ENCODE measurements at places on chromosomes 11 and 22.
A peak's percentile ranks its signal among the peaks of the same experiment; 100 is the strongest.

- DNase-seq, result no peak
Measured at GRCh38 chr22:28768701-28769393, 3.6 kb upstream of the CCDC117 start.

GRCh38 chr11:112518371-112518770, 257.7 kb upstream of the PLET1 start:
- no peak for DNase-seq

DNA sequence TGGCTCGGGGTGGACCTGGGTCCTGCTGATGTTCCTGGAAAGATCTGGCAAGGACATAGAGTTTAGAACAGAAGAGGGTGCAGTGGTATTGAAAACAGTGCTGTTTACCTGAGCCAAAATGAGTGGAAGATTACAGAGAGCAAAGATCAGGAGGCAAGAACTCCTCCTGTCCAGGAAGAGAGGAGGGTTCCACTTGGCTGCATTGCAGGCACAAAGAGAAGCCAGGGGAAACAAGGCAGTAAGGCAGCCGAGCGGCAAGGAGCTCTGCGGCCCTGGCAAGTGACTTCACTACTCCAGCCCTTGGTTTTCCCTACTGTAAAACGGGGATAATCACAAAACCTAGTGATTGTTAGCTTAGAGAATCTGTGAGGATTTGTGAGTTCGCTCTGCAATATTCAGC, 3.7 kb upstream of the PACSIN2 start:
- no peak for DNase-seq

- DNase-seq, result no peak
Measured at GRCh38 chr11:33256031-33256812, 959 bp upstream of the HIPK3 start.

GRCh38 chr11:14299921-14300320, 59.1 kb downstream of the RRAS2 start:
- no peak for DNase-seq

GRCh38 chr11:77193911-77194830, 66.1 kb downstream of the MYO7A start:
- DNase-seq, result peak; percentile 46

GRCh38 chr11:106238704-106239360, 161.4 kb downstream of the AASDHPPT start:
- no peak for DNase-seq

- no peak for DNase-seq
Measured at GRCh38 chr11:67439321-67440228, 2.1 kb upstream of the PTPRCAP start.

- no peak for DNase-seq
Measured at GRCh38 chr11:32899438-32899837, 6.8 kb downstream of the QSER1 start.

DNA sequence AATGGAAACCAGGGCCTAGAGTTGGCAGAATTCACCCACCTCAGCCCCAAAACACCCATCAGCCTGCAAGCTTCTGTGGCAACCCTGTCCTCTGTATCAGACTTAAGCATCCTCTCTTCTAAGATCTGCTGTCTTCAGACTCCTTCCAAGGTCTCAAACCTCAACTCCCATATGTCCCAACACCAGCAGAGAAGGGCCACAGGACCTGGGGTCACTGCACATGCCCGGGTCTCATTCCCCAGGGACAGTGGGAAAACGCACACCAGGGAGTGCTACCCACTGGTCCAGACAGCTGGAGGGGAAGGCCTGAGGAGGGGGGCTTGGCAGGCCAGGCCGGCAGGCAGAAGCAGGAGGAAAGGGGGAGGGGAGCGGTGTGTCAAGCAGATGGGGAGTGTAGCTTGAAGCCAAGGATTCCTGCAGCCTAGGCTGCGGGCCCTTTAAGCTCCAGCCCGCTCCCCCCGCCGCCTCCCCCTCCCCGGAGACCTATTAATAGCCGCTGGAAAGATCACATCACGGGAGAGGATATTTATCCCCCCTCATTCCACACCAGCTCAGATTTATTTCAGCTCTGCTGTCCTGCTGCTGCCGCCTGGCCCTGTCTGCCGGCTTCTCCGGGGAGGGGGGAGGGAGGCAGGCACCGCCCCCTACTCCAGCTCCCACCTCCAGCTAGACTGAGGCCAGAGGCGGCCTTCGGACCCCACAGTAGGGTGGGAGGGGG, 16.7 kb downstream of the BCL9L start:
- peak; percentile 97 for DNase-seq

DNA sequence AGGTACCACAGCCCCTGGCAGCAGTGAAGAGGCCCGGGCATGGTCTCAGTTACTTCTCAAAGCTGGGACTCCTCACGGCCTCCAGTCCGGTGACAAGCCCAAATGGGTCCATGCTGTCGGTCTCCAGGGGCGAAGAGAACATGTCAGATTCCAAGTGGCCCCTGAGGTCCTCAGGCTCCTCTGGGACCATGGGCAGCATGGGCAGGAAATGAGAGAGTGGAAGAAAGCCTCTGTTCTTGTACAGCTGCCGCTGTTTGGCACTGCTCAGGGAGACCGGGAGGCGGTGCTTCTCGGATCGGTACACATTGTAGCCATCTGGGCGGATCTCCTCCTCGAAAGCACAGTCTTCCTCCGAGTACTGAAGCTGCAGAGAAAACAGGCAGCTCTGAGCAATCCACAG, 4.6 kb downstream of the FGF19 start:
- DNase-seq, result peak; percentile 46

DNA sequence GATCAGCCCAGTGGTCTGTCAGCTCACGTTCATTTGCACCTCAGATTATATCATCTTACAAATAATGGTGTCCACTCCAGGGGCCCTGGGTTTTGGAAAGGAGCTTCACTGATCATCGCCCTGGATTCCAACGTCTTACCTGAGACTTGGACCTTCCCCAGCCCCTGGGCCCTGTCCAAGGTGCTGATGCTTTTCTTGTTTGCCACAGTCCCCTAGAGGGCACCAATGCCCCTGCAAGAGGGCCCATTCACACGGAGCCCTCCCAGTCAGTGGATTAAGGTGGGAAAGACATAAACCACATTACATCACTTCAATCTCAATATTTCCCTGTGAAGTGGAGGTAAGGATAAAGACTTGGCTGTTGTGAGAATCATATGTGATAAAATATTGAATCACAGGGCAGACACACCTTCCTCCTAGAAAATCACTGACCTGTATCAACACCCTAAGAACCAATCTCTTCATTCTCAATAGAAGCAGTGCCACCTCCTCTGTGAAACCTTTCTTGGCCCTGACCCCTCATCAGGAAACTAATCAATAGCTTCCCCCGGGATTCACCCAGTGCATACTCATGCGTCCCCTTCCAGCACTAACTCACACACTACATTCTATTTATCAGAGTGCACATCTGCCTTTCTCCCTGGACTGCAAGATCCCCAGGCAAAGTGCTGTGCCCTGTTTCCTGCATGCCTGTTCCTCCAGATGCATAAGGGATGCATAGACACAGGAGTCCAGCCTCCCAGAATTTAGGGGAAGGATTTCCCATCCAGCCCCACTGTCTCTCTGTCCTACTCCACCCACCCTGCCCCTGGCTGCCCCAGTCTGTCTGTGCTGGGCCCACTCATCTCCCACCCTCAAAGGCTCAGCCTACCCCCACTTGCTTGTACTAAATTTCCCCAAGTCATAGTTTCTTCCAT, 167.0 kb downstream of the BUD13 start:
- peak; percentile 20 for DNase-seq

- no peak for DNase-seq
Measured at GRCh38 chr22:17700778-17701177, 62.2 kb downstream of the BCL2L13 start.

- DNase-seq, result no peak
Measured at GRCh38 chr11:45264839-45265515, 21.2 kb downstream of the SYT13 start.

GRCh38 chr22:23533328-23533762, 46.7 kb downstream of the IGLL1 start:
- DNase-seq, result peak; percentile 56

GRCh38 chr22:41816871-41817270, 16.0 kb upstream of the SREBF2 start:
- no peak for DNase-seq

GRCh38 chr11:69703768-69704507, at the start of gene FGF19:
Gene FGF19 (minus strand): TSS chr11:69704022. CDS start chr11:69703876, 146 bp downstream.
- DNase-seq, result no peak

GRCh38 chr11:134332189-134332631, 422 bp downstream of the GLB1L2 start:
- peak; percentile 74 for DNase-seq

GRCh38 chr22:44098021-44098739, 74.1 kb downstream of the PARVB start:
- peak; percentile 39 for DNase-seq

- DNase-seq, result no peak
Measured at GRCh38 chr11:55054723-55055122, 207.2 kb upstream of the TRIM48 start.

DNA sequence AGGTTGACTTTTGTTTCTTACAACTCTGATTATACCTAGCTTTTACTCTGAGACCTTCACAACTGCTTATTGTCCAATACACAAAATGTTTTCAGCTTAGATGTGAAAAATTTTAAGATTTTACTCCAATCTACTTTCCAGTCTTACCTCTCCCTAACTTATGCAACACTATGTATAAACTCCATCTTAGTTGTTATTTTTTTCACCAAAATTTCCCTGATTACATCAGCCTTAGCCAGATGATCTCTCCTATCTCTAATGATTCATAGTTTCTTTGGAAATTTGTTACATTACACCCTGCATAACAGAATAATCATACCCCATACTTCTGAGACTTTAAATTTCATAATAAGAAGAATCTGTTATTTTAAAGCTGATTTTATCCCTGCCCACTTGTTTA, 621.0 kb upstream of the ANO3 start:
- DNase-seq, result no peak

DNA sequence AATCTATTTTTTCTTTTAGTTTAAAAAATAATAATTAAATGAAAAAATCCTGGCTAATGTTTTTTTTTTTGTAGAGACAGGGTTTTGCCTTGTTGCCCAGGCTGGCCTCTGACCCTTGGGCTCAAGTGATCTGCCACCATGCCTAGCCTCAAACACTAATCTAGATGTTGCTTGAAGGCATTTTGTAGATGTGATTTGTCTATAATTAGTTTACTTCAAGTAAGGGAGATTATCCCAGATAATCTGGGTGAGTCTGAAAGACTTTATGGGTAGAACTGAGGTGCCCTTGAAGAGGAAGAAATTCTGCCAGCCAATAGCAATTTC, 38.6 kb upstream of the RBFOX2 start:
- no peak for DNase-seq

DNA sequence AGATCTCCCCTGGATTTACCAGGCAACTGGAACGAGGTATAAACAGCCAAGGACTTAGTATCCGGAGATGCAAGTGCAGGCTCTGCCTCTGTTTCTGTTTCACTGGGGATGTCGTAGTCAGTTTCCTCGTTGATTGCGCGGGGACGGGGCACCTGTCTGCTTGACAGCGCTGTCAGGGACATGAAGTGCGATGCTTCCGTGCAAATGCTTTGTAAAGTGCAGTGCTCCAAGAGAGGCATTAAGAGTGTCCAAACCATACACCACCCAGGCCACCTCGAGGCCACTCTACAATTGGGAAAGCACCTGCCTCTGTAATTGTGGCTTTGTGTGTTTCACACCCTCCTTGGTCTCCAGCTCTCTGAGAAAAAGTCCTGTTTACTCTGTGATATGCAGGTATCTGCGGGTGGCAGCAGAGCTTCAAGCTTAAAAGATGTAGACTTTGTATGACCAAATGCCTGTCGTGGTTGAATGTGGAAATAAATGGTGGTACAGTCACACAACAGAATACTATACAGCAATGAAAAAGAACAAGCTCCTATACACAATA, 18.6 kb upstream of the CD5 start:
- DNase-seq, result no peak

All from sigmoid colon (tissue), 7 donors.